Uterus (tissue), 4 donors: ENCODE measurements at places on chromosomes 4 and X.

DNA sequence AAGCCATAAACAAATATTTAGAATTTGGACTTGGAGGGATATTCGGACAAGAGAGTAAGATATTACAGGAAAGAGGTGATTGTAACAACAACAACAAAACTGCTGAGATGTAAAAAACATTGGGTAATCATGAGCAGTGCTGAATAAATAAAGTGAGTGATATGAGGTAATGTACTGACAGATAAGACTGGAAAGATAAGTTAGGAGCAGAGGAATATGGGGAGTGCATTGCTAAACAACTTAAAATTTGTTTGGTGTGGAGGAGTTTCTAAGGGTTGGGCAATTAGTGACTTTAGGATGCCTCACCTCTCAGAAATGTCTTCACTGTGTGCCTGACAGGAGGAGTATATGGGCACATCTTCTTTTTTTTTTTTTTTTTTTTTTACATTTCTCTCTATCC is 637.8 kb upstream of the GRIA3 start:
- DNase-seq, result no peak

DNA sequence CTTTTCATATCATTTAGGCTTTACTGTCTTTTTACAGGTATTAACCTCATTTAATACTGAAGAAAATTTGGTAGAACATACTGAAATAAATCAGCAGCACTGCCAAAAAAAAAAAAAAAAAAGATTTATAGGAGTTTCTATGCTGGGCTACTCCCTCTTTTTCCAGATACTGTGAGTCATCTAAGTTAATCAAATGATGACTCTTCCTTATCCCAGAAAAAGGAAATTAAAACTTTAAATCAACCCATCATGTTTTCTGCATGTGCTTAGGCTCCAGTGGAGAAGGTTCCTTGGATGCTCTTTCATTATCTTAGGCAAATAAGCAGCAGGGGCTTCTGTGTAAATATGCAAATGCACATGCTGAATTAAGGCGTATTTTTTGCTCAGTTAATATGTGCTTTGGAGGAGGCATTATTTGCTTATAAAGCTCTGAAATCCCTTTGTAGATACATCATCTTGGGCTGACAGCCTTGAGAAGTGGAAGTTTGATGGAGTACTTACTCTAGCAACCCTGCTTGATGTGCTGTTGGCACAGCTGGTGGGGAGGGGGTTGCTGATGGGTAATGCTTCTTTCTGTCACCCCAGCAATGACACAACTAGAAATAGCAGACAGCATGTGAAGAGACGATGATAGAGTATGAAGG is 136.1 kb downstream of the C4orf33 start:
- DNase-seq, result no peak

GRCh38 chrX:47752685-47753084 is 84.0 kb upstream of the ZNF81 start:
- no peak for DNase-seq

DNA sequence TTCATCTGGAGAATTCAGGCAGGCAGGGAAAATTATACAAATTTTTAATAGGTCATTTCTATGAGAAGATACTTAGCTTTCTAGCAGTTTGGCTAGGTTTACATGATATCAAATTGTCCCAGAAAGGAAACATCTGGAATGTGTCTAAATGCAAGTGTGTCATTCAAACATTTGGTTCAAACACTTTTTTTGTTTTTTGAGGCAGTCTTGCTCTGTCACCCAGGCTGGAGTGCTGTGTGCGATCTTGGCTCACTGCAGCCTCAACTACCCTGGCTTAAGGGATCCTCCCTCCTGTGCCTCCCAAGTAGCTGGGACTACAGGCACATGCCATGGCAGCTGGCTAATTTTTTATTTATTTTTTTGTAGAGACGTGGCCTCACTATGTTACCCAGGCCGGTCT is 31.6 kb downstream of the SPARCL1 start:
- DNase-seq, result no peak

GRCh38 chr4:140046543-140046942 is 107.4 kb downstream of the MAML3 start:
- DNase-seq, result no peak
